Activated CD4-positive, alpha-beta T cell treated with anti-CD3 and anti-CD28 coated beads, Interleukin-2, amount 10 ng/mL, durations not matched to agents 7 days and 5 days (primary cell): ENCODE measurements at places on chromosomes 2 and 18. TPM values are rescaled to one million over a fixed set of nuclear protein-coding genes. Genes with fewer than 3 reads are reported as not detected.
A peak's percentile ranks its signal among the peaks of the same experiment; 100 is the strongest.

GRCh38 chr2:130313812-130314334 is 28.8 kb upstream of the IMP4 start:
- no peaks in the 10 kb centered on the region for H3K27me3 ChIP-seq
- DNase-seq = no peak
- H3K27ac ChIP-seq = no peak overlapping the region
- no peaks in the 10 kb centered on the region for H3K4me1 ChIP-seq

GRCh38 chr2:46337208-46337994 is 40.2 kb downstream of the EPAS1 start:
- H3K27me3 ChIP-seq = peaks cover 7% of the 10 kb centered on the region
- H3K36me3 ChIP-seq = no peaks in the 10 kb centered on the region
- peaks cover 14% of the 10 kb centered on the region for H3K4me1 ChIP-seq
- no peak overlapping the region for H3K4me3 ChIP-seq

- peak; percentile 2 for DNase-seq
- peak overlapping the region; percentile 15 for H3K27ac ChIP-seq
- peaks cover 33% of the 10 kb centered on the region for H3K4me1 ChIP-seq
- H3K4me3 ChIP-seq = no peak overlapping the region
- H3K27me3 ChIP-seq = no peaks in the 10 kb centered on the region
Observed at GRCh38 chr2:85990084-85990483, 101.3 kb upstream of the ST3GAL5 start.

GRCh38 chr2:186427970-186428369 is 58.1 kb upstream of the ZC3H15 start:
- H3K4me3 ChIP-seq = no peak overlapping the region
- H3K27ac ChIP-seq = no peak overlapping the region
- no peaks in the 10 kb centered on the region for H3K36me3 ChIP-seq
- H3K4me1 ChIP-seq = peaks cover 11% of the 10 kb centered on the region

DNA sequence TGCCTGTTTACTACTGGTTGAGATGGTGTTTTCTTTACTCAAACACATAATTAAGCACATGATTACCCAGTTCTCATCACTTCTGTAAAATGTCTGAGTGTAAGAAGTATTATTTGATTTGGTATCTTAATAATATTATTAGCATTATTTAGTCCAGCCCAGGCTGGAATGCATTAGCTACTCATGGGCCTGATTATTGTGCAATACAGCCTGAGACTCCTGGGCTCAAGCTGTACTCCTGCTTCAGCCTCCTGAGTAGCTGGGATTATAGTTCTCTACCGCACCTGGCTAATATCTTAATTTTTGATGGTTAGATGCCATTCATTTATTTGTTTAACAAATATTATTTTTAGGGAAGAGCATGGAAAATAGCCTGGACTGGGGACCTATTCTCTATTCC is 197.6 kb upstream of the MC4R start:
- no peak for DNase-seq
- no peak overlapping the region for H3K27ac ChIP-seq
- H3K27me3 ChIP-seq = no peaks in the 10 kb centered on the region
- no peak overlapping the region for H3K4me3 ChIP-seq
- H3K36me3 ChIP-seq = no peaks in the 10 kb centered on the region

Gene CYP27A1
- total RNA-seq = 0.22 TPM

Gene POTEJ
- total RNA-seq = not detected

Gene CHRNA1
- not detected for total RNA-seq

Gene MEP1B
- total RNA-seq = not detected
